ENCODE measurements at places on chromosomes 12 and 14. TPM values are rescaled to one million over a fixed set of nuclear protein-coding genes. Genes with fewer than 3 reads are reported as not detected.

GRCh38 chr12:41459111-41459905 is 271.2 kb downstream of the PDZRN4 start:
- no peak for DNase-seq

GALNT9 gene
- total RNA-seq = 2.5 TPM

DNA sequence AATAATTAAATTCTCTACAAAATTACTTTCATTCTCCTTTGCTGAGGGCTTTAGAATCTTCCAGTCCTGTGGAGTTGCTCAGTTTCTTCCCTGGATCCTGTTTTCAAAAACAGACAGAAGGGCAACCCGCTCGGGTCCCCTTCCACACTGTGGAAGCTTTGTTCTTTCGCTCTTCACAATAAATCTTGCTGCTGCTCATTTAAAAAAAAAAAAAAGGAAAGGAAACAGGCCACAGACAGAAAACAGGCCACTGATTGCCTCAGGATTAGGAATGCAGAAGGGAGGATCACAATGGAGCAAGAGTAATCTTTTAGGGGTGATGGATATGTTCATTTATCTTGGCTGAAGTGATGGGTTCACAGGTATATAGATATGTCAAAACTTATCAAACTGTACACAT is 29.5 kb upstream of the HIGD1C start:
- DNase-seq = no peak

DNA sequence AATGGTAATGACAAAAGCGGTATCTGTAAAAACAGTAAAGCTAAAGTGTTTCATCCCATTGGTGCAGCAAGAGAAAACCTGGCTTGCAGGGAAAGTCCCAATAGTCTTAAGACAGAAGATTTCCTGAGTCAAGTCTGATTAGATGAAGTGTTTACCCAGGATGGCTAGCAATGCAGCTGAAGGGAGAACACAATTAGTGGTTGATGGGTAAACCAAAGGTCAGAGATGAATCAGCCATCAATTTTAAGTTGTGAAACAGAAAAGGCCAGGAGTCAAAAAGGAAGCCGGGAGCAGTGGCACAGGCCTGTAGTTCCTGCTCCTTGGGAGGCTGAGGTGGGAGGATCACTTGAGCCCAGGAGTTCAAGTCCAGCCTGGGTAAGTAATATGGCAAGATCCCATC is 52.6 kb downstream of the SEC23A start:
- no peak for DNase-seq

LDHB gene
- total RNA-seq = 1,654 TPM

AKAP6 gene
- total RNA-seq = 0.38 TPM

DNA sequence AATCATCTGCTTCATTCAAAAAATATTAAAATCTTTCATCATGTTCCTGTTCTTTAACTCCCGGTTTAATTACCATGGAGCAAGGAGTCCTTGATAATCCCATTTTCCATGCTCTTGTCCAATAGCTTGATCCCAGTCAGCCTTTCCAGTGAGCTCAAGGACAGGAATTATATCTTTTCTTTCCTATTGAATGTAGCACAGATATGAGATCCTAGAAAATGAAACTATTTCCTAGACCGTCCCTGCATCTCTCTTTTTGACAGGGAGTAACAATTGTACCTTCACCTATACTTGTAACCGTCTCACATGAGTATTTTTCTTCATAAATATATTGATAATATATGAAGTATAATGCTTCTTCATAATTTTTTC is 35.6 kb downstream of the PIK3C2G start:
- DNase-seq = no peak

DNA sequence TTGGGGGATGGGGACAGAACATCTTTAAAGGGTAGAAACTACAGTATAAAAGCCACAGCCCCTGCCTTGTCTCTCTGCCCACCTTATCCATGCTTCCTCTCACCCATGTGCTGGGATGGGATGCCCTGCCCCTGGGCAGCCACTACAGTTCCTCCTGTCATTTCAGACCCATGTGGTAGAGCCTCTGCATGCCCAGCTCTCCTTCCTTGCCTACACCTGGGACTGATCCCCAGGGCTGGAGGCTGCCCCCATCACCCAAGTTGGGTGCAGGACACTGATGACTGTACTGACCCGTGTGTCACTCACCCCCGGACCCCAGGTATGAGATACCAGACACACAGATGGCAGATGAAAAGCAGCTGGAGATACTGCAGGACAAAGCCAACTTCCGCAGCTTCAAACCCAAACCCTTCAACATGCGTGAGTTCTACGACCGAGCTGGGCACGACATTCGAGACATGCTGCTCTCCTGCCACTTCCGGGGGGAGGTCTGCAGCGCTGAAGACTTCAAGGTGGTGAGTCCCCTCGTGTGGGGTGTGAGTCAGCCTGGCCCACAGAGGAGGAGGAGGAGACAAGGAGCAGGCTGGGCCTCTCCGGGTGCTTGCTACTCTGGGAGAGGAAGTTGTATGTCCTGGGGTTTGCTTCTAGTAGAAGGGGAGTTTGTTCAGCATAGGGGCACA is 2.2 kb downstream of the ASIC1 start:
- no peak for DNase-seq

GRCh38 chr14:33992274-33993007 is 41.6 kb upstream of the EGLN3 start:
- no peak for DNase-seq

DNA sequence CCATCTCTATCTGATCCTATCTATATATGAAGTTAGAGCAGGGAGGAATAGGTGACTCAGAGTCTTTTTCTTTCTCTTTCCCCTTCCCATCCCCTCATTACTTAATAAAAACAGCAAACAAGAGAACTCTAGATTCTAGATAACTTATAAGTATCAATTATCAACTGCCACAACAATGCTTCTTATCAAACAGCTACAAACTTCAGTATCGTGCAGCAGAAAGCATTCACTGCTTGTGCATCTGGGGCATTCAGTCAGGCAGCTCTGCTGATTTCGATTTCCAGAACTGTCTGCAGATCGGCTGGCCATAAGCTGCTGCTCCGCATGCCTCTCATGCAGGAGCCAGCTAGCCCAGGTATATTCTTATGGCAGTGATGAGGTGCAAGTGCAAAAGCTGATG is 19.4 kb downstream of the A2ML1 start:
- no peak for DNase-seq

GRCh38 chr12:75488553-75488952 is 8.0 kb downstream of the GLIPR1 start:
- DNase-seq = peak; percentile 65

LRP1-AS gene
- not detected for total RNA-seq

CLEC4E gene
- total RNA-seq = not detected

JDP2 gene
- 46.4 TPM for total RNA-seq

HAL gene
- total RNA-seq = not detected

- no peak for DNase-seq
Measured at GRCh38 chr14:65419593-65420252, 7.2 kb downstream of the FUT8 start.

DNA sequence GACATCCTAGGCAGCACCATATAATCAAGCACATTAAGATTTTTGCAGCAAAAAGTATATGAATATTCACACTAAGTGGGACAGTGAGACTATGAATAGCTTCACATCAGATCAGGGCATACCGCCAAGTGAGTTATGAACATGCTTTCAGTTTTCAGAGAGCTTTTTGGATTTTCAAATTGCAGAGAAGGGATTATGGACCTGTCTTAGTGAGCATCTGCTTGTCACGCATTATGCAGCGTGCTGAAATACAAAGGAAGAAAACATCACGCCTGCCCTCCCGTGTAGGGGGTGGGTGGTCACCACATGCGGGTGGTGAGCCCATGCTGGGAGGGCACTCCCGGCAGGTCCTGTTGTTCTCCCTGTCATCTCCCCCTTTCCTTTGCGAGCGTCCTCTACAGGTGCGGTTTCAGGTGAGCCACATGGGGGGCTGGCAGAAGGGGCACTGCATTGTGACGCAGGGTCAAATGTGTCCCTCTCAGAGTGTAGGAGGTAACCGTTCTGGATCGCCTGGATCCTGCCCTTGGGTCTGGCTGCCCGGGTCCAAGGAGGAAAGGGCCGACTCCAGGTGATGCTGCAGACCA is 42.6 kb downstream of the TRAF3 start:
- no peak for DNase-seq

DNA sequence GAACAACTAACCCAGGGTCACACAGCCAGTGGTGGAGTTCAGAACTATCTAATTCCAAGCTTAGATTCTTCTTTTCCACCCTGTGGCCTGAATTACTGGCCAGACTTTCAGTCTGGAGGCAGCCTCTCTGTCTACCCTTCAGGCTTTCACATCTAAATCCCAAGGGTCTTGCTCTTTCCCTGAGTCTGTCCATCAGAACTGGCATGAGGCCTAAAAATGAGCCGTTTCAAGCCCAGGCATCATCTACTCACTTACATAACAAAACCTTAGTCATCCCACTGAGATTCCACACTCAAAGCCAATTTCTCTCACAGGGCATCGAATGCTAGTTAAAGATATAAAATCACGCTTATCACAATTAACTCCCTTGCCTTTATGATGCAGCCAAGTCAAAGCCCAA is 1.3 kb upstream of the PTGDR start:
- no peak for DNase-seq

SYT1 gene
- total RNA-seq = 37.9 TPM

- DNase-seq = no peak
Measured at GRCh38 chr12:117334051-117334450, 27.4 kb downstream of the NOS1 start.

DNA sequence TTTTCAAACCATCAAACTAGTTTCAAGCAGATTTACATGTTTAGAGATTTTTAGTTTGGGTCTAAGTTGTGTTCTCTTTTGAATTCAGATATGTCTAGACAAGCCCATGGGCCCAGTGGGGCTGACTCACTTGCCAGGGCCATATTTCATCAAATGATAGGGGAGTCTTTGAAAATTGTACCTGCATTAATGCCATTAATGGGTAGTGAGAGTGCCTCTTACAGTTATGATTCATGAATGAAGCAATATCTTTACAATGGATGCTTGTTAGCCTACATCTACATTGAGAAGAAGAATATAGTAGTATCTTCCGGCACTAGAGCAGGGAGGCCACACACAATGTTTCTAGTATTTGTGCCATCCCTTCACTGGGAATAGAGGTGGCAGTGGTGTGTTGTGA is 174.2 kb upstream of the E2F7 start:
- no peak for DNase-seq

DNA sequence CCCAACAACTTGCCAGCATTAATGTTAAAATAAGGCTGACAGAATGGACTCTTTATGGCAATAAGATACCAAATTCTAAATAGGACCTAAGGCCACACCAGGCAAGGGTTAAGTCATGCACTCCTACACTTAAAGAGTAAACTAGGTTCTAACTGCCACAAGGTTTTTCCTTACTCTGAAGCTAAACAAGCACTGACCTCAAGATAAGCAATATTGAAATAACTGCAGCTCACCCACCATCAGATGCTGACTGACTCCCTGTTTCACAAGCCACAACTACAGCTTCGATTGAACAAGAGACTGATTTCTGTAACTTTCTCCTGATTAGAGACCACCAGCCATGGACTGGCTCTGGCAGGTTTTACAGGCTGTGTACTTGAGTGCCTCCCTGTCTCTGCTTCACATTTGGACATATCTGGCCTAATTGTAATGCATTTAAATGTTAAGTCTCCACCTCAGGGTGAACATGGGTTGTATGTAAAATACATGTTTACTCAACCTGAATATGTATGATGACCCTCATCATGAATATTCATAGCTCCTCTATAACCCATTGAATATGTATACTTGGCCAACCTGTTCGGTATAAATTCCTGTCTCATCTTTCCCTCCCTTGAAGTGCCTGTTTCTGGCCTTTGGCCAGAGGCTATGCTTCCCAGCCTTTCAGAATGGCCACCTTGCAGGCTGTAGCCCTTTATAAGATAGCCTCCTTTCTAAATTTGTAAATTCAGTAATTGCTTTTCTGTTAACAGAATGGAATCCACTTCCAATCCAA is 70.5 kb upstream of the DAAM1 start:
- DNase-seq = no peak

SERPINA4 gene
- not detected for total RNA-seq

DNA sequence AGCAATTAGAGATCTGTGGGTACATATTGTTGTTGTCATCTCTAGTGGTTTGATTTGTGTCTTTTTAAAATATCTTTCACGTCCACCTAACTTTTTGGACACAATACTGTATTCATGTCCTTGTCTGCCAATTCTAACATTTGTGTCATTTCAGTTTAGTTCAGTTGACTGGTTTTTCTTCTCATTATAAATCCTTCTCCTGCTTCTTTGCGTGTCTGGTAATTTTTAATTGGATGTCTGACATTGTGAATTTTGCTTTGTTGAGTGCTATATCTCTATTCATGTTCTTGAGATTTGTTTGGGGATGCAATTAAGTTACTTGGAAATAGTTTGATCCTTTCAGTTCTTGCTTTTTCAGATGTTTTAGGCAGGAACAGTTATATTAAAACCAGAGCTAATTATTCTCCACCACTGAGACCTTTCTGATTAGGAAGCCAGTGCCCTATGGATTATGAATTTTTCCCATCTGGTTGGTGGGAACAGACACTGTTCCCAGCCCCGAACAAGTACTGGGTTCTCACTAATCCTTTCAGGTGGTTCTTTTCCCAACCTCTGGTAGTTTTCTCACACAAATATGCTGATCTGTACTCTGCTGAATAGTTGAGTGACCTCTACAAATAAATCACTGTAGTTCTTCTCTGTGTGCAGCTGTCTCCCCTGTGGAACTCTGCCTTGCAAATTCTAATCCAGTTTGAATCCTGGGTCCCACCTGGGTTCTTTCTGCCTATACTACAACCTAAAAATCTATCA is 91.1 kb upstream of the DYNC1H1 start:
- DNase-seq = no peak

GRCh38 chr14:85634205-85634604 is 104.3 kb downstream of the FLRT2 start:
- no peak for DNase-seq

GRCh38 chr12:100745378-100746071 is 49.1 kb upstream of the ANO4 start:
- no peak for DNase-seq

MNAT1 gene
- 75.3 TPM for total RNA-seq

DNA sequence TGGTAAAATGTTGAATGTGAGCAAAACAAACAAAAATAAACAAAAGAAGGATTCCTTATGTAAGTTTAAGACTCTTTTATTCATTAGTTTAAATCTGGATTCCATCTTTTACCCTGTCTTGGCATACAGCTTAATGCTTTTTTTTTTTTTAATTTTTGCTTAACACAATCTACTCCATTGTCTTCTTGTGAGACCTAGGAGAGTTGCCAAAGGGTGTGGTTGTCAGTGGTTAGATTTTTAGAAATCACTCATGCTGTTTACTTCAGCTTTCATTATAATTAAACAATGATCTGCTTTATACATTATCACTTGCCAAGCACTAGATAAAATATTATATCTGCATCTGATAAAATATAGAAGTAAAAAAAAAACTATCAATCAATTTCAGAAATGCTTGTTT is 77.7 kb upstream of the KITLG start:
- DNase-seq = no peak

NTF3 gene
- not detected for total RNA-seq

PRR4 gene
- total RNA-seq = 2.1 TPM

- no peak for DNase-seq
Measured at GRCh38 chr12:76998908-76999556, 66.3 kb downstream of the E2F7 start.

AHNAK2 gene
- total RNA-seq = 2.6 TPM

SYNDIG1L gene
- 1.6 TPM for total RNA-seq

OLR1 gene
- not detected for total RNA-seq
